ENCODE measurements at places on chromosomes 13 and 19. TPM values are rescaled to one million over a fixed set of nuclear protein-coding genes. Genes with fewer than 3 reads are reported as not detected.
A peak's percentile ranks its signal among the peaks of the same experiment; 100 is the strongest.

GRCh38 chr13:43111559-43112400 lies 88.4 kb downstream of the DNAJC15 start:
- H3K27me3 ChIP-seq: no peaks in the 10 kb centered on the region
- peaks cover 31% of the 10 kb centered on the region for H3K4me1 ChIP-seq
- no peak overlapping the region for H3K27ac ChIP-seq
- no peak overlapping the region for H3K4me3 ChIP-seq
- peaks cover 5% of the 10 kb centered on the region for H3K36me3 ChIP-seq

- no peak for DNase-seq
- H3K36me3 ChIP-seq: no peaks in the 10 kb centered on the region
These were observed 229.1 kb downstream of the TSHZ3 start for GRCh38 chr19:31119951-31120690.

DNA sequence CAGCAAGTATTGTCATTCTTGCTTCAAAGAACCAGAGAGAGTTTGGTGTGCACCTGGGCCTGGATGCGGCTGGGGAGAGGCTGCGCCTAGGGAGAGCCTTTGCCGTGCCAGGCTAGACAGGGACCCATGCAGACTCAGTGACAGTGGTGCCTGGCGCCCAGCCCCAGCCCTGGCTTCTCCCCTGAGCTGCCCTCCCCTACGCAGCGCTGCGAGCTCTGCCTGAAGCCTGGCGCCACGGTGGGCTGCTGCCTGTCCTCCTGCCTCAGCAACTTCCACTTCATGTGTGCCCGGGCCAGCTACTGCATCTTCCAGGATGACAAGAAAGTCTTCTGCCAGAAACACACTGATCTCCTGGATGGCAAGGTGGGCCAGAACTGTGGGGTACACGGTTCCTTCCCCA lies 12.0 kb downstream of the KMT2B start:
- H3K4me3 ChIP-seq: no peak overlapping the region
- H3K27ac ChIP-seq: no peak overlapping the region
- no peaks in the 10 kb centered on the region for H3K4me1 ChIP-seq
- DNase-seq: no peak
- H3K27me3 ChIP-seq: no peaks in the 10 kb centered on the region

- H3K4me3 ChIP-seq: no peak overlapping the region
- no peaks in the 10 kb centered on the region for H3K36me3 ChIP-seq
- peaks cover 41% of the 10 kb centered on the region for H3K27me3 ChIP-seq
- peaks cover 43% of the 10 kb centered on the region for H3K4me1 ChIP-seq
These were observed 111.2 kb upstream of the MBNL2 start for GRCh38 chr13:97110936-97111335.

DNA sequence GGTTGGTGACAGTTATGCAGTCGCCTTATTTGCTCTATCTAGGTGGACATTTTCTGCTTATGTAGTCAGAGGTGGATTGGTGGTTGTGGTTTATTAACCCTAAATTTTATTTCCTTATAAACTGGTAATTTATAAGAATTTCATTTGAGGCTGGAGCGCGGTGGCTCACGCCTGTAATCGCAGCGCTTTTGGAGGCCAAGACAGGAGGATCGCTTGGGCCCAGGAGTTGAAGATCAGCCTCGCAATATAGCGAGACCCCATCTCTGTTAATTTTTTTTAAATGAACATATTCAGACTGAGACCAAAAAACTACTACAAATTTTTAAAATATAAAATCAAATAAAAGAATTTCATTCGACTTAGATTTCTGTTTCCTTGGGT lies 810 bp downstream of the ZNF627 start:
- H3K4me3 ChIP-seq: peak overlapping the region; percentile 98
- peak overlapping the region; percentile 100 for H3K27ac ChIP-seq
- no peak for DNase-seq
- peaks cover 46% of the 10 kb centered on the region for H3K36me3 ChIP-seq
- peaks cover 4% of the 10 kb centered on the region for H3K4me1 ChIP-seq

GRCh38 chr13:71249011-71249410 lies 618.0 kb downstream of the DACH1 start:
- H3K4me1 ChIP-seq: peaks cover 3% of the 10 kb centered on the region
- no peak overlapping the region for H3K27ac ChIP-seq
- no peak overlapping the region for H3K4me3 ChIP-seq
- DNase-seq: no peak

GRCh38 chr19:33622809-33623511 lies 1.2 kb downstream of the CHST8 start:
- peaks cover 3% of the 10 kb centered on the region for H3K4me1 ChIP-seq
- H3K36me3 ChIP-seq: no peaks in the 10 kb centered on the region
- no peak for DNase-seq
- H3K4me3 ChIP-seq: peak overlapping the region; percentile 64

GRCh38 chr19:51368366-51369282 lies at the start of gene CLDND2:
Gene CLDND2, minus strand, starts transcription at chr19:51369003. Its CDS starts 426 bp downstream, at chr19:51368577.
- H3K36me3 ChIP-seq: no peaks in the 10 kb centered on the region
- peak within 1 kb of the TSS; percentile 100 for H3K27ac ChIP-seq
- peaks cover 23% of the 10 kb centered on the region for H3K4me1 ChIP-seq
- peaks cover 20% of the 10 kb centered on the region for H3K27me3 ChIP-seq
- no peak for DNase-seq

DNA sequence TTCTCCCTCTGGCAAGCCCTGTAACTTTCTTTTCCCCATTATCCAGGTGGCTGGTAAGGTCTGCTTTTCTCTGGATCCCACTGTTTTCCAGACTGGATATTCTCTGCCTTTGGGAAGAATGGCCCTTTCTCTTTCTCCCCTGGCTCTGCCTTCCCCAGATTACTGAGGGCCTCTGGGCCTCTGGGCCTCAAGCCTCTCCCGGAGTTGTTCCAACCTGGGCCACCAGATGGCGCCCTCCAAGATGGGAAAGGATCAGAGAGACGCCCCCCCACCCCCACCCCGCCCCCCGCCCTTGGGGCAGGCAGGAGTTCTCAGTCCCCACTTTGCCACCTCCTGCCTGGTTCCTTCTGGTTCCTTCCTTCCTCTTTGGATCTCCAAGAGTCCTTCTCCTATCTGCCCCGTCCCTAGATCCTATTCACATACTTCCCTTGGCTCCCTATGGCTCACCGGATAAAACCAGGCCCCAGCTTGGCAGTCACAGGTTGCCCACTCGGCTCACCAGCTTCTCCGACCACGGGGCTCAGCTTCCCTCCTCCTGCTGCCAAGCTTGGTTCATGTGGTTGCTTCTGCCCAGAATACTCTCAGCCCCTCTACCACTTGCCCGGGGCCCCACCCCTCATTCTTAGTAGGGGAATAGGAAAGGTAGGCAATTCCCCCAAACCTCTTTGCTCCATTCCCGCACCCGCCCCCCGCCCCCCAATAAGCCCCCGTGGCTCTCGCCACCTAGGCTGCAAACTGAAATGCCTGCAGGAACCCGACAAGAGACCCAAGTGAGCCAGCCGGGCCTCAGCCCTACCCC lies 13.1 kb downstream of the EPS8L1 start:
- peak overlapping the region; percentile 39 for H3K27ac ChIP-seq
- H3K36me3 ChIP-seq: peaks cover 4% of the 10 kb centered on the region
- peak overlapping the region; percentile 65 for H3K4me3 ChIP-seq
- peaks cover 15% of the 10 kb centered on the region for H3K4me1 ChIP-seq

GRCh38 chr13:30995331-30995730 lies 62.9 kb downstream of the TEX26 start:
- H3K4me1 ChIP-seq: no peaks in the 10 kb centered on the region
- H3K36me3 ChIP-seq: no peaks in the 10 kb centered on the region
- DNase-seq: no peak
- peaks cover 17% of the 10 kb centered on the region for H3K27me3 ChIP-seq
- H3K27ac ChIP-seq: no peak overlapping the region

- H3K36me3 ChIP-seq: peaks cover 1% of the 10 kb centered on the region
- H3K27ac ChIP-seq: no peak overlapping the region
- H3K27me3 ChIP-seq: no peaks in the 10 kb centered on the region
- H3K4me3 ChIP-seq: no peak overlapping the region
These were observed 1047.5 kb upstream of the SPRY2 start for GRCh38 chr13:81388400-81388799.

- H3K27ac ChIP-seq: no peak overlapping the region
- H3K4me1 ChIP-seq: no peaks in the 10 kb centered on the region
- H3K4me3 ChIP-seq: no peak overlapping the region
- H3K27me3 ChIP-seq: peaks cover 6% of the 10 kb centered on the region
- no peak for DNase-seq
These were observed 81.5 kb upstream of the SLC7A1 start for GRCh38 chr13:29676941-29677452.

FAM216B gene
- total RNA-seq: not detected

ZNF829 gene
- 4.8 TPM for total RNA-seq

DDA1 gene
- 41.4 TPM for total RNA-seq

CCNA1 gene
- total RNA-seq: 1.7 TPM

NLRP9 gene
- not detected for total RNA-seq

Measured in progenitor cell of endocrine pancreas (in vitro differentiated cells).